Daoy (cell line): ENCODE measurements at places on chromosomes 12 and 14. TPM values are rescaled to one million over a fixed set of nuclear protein-coding genes. Genes with fewer than 3 reads are reported as not detected.

Gene CLEC7A
- not detected in 2 replicates for total RNA-seq

Gene PTPRQ
- total RNA-seq, result not detected in 2 replicates

Gene APOF
- 0.40 TPM in 1 of 2 replicates, not detected in the other for total RNA-seq

Gene C14orf132
- total RNA-seq, result 3.7 and 5.9 TPM in 2 replicates

Gene SETD1B
- 2.3 and 2.6 TPM in 2 replicates for total RNA-seq

Gene ADAMTS20
- 0.51 TPM in 1 of 2 replicates, not detected in the other for total RNA-seq

- no peak for DNase-seq
These were observed 23.0 kb downstream of the KLRK1 start for GRCh38 chr12:10366875-10367274.

GRCh38 chr14:31228533-31228932, 20.9 kb upstream of the HECTD1 start:
- DNase-seq, result no peak

DNA sequence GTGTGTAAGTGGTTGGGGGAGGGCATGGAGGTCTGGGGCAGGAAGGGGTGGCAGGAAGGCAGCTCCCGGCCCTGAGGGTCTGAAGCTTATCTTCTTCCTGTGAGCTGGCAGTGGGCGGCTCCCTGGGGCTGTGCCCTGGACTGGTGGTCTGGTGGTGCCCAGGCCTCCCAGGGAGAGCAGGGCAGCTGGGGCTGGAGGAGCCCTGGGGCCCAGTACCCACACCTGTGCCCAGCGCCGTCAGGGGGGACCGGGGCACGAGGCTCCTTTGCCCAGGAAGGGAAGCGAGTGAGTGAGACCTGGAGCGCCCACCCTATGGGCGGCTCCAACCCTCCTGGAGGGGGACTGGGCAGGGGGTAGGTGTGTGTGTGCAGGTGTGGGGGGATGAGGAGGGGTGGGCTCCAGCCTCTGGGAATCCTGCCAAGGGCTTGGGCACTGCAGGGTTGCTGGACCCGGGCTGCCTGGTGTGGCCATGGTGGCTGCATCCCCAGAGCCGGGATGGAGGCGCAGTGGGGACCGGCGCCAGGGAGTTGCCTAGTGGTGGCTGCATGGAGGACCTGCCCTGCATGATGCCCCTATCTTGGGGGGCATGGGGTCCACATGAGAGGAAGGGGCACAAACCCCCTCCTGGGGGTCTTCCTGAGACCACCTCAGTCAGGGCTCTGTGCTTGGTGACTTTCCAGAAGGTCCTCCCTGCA, 353.6 kb downstream of the TMEM121 start:
- no peak for DNase-seq

DNA sequence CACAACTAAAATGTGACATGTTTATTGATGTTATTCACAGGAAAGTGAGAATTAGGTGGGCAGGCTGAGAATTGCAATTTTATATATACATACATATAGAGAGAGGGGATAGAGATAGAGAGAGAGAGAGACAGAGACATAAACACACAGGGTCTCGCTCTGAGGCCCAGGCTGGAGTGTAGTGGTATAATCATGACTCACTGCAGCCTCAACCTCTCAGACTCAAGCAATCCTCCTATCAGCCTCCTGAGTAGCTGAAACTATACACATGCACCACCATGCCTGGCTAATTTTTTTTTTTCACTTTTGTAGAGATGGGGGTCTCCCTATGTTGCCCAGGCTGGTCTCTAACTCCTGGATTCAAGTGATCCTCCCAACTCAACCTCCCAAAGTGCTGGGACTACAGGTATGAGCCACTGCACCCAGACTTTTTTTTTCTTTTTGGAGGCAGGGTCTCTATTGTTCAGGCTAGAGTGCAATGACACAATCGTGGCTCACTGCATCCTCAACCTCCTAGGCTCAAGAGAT, 49.1 kb downstream of the R3HDM2 start:
- no peak for DNase-seq

GRCh38 chr12:43132291-43132690, 419.7 kb downstream of the ADAMTS20 start:
- no peak for DNase-seq

DNA sequence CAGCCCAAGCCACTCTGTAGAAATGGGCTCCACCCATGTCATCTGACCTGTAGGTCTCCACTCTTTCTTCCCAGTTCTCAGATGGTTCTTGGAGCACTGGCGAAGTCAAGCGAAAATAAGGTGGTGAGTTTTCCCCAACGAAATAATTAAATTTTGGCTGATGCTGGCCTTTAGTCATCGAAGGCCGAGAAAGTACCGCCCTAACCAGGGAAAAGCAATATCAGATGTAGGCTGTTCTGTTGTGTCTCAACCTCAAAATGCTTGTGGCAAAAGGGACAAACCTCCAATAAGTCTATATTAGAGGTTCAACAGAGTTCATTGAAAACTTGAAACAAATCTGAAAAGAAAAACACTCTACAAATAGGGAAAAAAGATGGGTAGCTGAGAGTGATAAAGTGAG, 48.6 kb upstream of the BCAT1 start:
- DNase-seq, result no peak

DNA sequence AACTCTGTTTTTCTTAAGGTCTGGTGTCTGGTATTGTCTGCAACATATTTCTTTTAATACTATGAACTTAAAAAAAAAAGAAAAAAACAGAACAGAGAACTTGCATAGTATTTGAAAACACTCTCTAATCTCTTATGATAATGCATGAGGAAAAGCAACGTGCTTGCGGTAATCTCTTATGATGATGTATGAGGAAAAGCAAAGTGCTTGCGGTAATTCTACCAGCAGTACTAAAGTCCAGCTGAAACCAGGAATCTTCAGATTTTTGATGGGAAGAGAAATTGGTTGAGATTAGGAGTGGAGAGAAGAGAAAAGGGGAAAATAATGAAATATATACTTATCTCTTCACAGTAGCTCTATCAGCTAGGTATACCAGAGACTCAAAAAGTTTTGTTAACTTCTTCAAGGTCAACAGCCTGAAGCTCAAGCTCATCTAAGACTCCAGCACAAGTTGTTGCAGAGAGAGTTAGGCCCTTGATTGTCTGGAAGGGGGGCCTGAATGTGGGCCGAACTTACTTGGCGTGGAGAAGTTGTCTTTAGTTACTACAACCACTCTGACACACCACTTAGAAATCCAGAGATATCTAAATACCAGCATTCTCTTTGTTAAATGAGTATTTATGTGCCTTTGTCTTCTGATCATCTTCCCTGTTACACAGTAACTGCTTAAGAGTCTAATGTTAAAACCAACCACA, 240.4 kb downstream of the PRKD1 start:
- no peak for DNase-seq

- DNase-seq, result peak; percentile 89
These were observed at the start of gene TTC5 for GRCh38 chr14:20305265-20306078. Gene TTC5, minus strand, starts transcription at chr14:20305951. Its CDS starts 14 bp downstream, at chr14:20305937.
